ENCODE measurements at places on chromosomes 2 and 18.

DNA sequence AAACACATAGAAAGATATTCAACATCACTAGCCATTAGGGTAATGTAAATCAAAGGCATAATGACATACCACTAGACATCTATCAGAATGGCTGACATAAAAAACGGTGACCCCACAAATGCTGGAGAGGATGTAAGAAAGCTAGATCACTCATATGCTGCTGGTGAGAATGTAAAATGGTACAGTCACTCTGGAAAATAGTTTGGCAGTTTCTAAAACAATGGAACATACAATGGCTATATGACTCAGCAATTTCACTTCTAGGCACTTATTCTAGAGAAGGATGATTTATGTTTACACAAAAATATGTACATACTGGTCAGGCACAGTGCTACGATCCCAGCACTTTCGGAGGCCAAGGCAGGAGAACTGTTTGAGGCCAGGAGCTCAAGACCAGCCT is 87.3 kb downstream of the COLEC12 start:
- DNase-seq: no peak

DNA sequence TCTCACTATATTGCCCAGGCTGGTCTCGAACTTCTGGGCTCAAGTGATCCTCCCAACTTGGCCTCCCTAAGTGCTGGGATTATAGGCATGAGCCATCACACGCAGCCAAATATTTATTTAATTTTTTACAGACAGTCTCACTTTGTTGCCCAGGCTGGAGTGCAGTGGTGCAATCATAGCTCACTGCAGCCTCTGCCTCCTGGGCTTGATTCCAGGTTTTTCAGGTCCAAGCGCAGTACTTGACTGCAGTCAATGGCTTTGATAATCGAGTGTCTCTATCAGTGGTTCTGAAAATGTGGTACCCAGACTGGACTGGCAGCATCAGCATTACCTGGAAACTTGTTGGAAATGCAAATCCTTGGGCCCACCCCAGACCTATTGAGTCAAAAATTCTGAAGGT is 63.1 kb downstream of the PLB1 start:
- DNase-seq: no peak

GRCh38 chr2:145723872-145724271 is 1204.0 kb upstream of the ZEB2 start:
- DNase-seq: no peak

- no peak for DNase-seq
These were observed 28.9 kb downstream of the RRM2 start for GRCh38 chr2:10151462-10151861.

- DNase-seq: no peak
These were observed 53.9 kb downstream of the TMEM18 start for GRCh38 chr2:623130-623922.

DNA sequence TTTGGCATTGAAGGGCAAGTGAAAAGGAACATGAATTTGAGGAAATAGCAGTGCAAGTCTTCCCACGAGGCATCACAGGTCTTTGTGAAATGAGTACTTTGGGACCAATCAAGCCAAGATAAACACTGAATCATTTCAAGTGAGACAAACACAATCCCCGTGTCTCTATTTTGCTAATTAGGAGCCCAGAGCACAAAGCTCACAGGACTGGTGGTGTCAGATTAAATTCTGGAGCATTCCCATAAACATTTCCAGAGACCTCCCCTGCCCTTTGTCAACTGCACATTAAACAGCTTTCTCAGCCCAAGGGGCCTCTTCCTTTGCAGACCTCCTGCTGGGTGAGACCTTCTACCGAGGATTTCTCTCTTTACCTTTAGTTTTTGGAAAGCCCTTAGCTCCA is 50.7 kb downstream of the DAPL1 start:
- peak; percentile 45 for DNase-seq

DNA sequence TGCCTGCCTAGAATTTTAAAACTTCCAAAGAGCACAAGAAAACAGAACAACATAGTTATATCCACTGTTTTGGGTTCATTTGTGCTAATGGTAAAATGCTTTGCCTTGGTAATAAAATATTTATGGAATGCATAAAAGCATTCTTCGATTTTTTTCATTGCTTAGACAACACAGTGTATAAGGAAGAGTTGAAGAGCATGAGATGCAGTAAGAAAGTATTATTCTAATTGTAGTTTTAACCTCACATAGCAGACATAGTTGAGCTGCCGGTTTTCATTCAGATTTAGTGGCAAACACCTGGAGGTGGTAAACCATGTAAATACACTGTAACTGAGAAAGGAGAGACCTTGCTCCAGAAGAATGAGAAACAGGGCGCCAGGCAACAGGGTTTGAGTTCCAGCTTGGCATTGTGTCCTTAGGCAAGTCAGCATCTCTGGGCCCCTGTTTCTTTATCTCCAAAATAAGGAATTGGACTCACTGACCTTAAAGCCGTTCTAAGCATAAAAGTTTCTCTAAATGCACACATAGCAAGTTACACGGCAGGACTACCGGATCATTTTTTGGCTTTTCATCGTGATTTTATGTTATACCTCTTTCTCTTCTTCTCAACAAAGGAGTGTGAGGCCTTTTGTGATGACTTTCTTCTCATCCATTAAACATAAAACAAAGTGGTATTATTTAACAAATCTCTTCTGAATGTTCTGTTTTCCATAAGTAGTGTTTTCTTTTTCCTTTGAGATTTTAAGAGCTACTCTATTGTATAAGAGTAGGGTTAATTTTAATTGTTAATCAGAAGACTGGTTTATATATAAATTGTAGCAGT is 7.9 kb downstream of the UGP2 start:
- no peak for DNase-seq

DNA sequence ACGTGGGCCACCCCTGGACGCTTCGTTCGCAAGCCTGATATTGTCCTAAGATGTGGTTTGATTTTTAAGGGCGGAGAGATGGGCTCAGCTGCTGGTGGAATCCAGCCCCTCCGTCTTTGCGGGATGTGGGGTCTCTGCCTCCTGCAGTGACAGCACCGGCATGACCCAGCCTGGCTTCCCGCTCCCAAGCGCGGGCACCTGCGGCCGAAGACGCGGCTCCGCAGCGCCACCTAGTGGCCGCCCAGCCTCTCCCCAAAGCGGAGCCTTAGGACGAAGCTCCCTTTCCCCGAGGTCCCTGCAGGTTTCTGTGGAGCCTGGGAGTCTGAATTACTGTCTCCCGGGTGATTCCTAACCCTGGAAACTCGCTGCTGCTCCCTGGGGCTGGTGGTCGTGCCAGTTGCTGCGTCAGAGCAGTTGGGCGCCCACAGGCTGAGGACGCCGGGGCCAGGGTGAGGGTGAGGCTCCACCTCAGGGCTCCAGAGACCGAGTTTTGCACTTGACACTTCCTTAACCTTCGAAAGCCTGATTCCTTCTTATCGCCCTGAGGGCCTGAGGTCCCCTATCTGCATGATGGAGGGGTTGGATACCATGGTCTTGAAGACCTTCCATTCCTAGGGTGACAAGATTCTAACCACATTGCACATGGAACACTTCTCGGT is 137.5 kb downstream of the TPO start:
- peak; percentile 75 for DNase-seq

- no peak for DNase-seq
These were observed 69.2 kb downstream of the SS18 start for GRCh38 chr18:26021061-26021754.

DNA sequence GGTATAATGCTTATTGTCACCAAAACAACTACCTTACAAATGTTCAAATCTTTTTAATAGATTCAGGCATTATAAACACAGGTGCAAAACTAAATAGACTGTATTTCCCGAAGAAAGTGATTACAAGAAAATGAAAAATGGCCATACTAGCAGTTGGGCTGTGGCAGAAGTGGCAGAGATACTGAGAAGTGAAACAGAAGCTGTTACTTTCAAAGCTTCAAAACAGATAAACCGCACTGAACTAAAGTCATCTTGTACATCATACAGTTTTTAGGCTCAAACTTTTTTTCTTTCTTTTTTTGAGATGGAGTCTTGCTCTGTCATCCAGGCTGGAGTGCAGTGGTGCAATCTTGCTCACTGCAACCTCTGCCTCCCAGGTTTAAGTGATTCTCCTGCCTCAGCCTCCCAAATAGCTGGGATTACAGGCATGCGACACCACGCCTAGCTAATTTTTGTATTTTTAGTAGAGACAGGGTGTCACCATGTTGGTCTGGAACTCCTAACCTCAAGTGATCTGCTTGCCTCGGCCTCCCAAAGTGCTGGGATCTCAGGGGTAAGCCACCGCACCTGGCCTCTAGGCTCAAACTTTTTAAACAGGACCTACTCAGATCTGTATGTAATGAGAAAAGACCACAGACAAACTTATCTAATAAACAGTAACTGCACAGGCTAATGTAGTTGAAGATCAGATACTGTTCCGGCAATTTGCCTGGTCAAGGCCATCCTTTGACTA is 77.9 kb upstream of the SATB2 start:
- DNase-seq: no peak

DNA sequence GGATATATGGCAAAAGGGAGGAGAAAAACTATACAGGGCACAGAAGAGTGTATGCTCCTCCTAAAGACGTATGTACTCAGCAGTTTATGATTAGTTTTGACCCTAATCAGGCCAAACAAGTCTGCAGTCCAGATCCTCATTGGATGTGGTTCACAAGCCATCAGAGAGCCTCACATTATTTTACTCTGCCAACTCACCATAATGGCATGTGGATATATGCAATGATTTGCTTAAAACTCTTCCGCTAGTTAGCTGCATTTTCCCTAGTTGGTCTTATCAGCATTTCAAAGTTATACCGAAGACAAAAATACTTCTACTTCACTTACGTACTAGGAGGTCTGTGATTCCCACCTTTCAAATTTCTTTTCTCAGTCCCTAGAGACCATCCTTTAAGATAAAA is 198.4 kb downstream of the CMPK2 start:
- no peak for DNase-seq

GRCh38 chr2:121595012-121595891 is 54.0 kb downstream of the CLASP1 start:
- DNase-seq: no peak

GRCh38 chr2:60318544-60318943 is 234.9 kb downstream of the BCL11A start:
- no peak for DNase-seq

GRCh38 chr2:134078354-134078753 is 175.5 kb upstream of the MGAT5 start:
- DNase-seq: no peak

DNA sequence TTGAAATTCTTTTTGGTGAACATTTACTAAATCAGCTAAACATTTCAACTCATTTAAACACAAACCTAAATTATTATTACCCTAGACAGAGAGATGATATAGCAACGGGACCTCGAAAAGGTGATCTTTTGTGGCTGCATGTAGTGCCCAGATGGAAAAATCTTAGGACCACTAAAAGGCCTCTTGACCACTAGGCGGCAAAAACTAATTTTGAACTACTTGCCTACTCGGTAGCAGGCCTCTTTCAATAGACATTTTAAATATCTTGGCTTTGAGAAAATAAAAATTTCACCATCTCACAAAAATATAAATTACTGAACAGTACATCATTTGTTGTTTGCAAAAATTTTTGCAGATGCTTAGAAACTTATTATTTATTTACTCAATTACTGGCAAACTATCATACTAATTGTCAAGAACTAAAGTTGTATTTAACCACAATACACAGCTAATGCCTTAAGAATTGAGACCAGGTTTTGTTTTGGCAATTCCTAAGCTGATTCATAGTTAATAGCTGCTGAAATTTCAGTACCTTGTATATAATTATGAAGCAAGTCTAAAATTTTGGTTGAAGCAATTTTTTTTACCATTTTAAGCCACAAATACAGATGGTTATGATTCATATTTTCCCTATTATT is 9.4 kb downstream of the COL3A1 start:
- no peak for DNase-seq

- peak; percentile 26 for DNase-seq
These were observed 498 bp downstream of the TGOLN2 start for GRCh38 chr2:85327160-85327821.

DNA sequence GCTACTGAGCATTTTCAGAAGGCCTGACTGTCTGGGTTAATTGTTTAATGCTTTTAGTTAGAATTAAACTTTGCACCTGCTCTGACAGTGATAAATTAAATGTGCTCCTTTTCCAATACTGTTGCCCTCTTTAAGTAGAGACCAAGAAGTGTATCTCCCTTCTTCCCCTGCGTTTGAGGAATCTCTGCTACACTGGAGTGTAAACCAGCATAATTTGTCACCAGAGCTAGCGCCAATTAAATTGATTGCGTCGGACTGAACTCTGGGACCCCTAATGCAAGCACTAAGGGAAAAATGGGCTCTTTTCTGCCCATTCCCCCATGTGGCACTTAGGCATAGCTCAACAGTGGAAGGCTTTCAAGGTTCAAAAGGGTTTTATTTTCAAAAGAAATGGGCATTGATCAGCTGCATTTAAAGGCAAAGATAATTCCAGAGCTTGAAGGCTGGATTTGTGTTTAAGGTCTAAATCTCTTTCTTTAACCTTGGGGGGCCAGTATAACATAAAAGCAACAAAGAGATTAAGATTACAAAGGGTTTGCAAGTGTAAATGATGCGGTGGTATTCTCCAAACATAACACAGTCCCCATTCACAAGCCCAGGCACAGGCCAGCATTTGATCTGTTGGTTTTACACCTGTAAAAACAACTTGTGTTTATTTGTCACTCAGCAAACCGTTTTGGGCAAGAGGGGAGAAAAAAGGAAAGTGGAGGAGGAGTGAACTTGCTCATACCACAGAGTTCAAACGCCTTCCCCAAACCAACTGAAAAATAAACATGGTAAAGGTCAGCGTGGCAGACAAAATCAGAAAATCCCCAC is 427.6 kb downstream of the BCL11A start:
- DNase-seq: no peak

- DNase-seq: no peak
These were observed 152.3 kb upstream of the WDSUB1 start for GRCh38 chr2:159438720-159439353.

DNA sequence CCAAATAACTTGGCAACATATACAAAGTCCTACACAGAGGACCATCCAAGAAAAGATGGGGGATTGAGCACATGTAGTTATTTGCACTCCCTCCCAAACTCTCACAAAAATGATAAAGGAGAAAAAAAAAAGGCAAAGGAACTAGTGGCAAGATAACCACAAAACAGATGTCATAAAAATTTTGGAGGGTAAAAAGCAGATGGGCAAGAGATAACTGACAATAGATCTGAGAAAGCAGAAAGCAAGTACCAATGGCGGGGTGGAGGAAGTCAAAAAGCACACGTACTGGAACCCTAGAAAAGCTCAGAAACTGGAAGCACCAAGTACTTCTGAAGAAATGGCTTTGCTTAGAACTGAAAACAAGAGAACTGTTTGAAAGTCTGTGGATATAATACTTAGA is 82.0 kb downstream of the WDPCP start:
- no peak for DNase-seq

GRCh38 chr2:74817304-74817675 is 16.6 kb upstream of the HK2 start:
- DNase-seq: no peak

Measured in NCI-H345 (cell line).